ENCODE measurements at places on chromosomes 2 and 18. TPM values are rescaled to one million over a fixed set of nuclear protein-coding genes. Genes with fewer than 3 reads are reported as not detected.

DNA sequence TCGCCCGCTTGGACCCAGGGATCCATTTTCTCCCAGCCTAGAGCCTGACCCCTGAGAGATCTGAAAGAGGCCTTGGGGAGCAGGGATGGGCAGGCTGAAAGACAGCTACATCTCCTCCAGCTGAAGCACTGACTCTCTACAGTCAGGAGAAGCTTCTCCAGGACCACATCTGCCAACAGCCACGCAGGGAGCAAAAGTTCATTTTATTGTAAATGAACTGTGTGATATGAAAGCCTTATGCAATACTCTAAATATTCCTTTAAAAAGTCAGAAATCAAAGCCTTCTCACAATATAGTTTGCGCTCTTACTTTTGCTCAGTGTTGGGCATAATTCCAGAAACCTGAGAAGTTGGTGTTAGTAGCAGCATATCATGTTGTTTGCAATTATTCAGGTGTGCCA lies 428.9 kb upstream of the RAB6C start:
- no peak for DNase-seq

DNA sequence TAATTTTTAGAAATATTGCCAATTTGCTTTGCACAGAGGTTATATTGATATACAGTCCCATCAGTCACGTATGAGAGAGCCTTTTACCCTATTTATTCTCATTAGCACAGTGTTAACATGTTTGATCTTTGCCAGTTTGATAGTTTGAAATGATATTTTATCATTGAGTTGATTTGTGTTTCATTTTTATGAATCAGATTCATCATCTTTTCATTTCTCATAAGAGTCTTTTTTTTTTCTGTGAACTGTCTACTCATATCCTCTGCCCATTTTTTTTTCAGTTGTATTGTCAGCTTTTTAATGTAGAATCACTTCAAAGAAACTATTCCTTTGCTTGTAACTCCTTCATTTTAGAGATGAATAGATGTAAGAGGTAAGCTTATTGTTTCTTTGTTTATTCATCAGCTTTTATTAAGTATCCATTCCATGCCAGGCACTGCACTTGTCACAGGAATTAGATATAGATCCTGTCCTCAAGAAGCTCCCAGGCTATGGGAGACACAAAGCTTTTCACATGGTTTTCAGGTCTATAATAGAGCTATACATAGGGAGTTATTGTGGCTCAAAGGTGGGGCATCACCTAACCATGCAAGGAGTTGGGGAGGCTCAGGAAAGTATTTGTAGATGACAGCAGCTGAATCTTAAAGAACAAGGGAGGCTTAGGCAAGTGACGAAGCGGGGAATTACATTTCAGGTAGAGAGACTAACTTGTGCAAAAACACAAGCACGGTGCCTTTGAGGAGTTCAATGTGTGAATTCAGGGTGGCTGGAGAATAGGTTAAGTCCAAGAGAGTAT lies 42.1 kb downstream of the CD28 start:
- no peak for DNase-seq

DNA sequence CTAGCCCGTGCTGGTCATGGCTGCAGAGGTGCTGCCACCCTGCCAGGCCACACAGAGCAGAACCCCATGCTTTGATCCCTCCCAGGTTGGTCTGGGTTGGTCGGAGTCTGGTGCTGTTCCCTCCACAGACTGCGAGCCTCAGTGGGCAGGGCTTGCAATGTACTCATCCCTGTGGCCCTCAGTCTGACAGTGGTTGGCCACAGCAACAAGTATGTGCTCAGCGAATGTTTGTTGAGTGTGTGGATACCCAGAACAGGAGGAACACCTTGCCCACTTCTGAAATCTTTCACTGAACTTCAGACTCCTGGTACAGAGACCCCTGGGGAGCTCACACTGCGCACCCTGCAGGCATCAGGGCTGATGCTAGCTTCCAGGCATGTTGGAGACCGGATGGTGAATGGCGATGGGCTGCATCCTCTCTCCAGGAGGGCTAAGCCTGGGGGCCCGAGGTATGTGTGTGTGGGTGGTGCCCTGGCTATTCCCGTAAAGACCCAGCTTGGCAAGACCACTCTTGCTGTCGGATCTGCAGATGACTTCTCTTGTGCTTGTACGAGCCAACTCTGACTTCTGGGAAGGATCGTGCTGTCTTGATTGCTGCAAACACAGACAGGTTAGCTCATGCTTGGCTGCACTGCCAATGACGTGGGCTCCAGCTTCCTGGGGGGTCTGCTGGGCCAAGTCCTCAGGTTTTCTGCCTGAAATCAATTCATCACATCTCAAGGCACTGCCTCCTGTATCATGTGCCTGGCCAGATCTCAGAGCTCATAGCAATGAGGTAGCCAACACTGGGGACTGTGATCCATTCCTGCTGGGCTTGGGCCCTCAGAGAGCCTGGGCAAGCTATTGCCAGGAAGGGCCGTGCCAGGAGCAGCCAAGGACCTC lies 43.7 kb downstream of the RHOB start:
- DNase-seq = no peak

DNA sequence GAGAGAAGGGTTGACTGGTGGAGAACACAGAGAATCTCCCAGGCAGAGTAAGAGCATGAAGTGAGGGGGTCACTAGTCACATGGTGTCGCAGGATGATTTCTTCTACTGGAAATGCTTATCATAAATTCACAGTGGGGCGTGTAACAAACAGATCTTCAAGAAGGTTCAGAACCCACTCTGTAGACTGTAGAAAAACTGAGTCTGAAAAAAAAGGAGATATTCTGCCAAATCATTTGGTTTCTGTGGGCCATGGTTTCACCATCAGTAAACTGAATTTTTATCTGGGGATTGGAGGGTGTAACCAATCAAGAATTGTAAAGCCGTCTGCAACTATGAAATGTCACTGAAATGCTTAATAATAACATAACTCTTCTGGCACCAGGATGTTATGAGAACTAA lies 15.0 kb downstream of the TPGS2 start:
- DNase-seq = no peak

Gene MAB21L4
- not detected for total RNA-seq

Gene INPP5D
- total RNA-seq = 302 TPM

Gene ANKRD30B
- not detected for total RNA-seq

Gene NEU4
- 9.2 TPM for total RNA-seq
